ENCODE measurements at places on chromosomes 11 and 22.
A peak's percentile ranks its signal among the peaks of the same experiment; 100 is the strongest.

- no peak for DNase-seq
Measured at GRCh38 chr11:59008947-59009346, 69.7 kb downstream of the GLYATL1 start.

GRCh38 chr11:12680940-12681258 is 6.7 kb downstream of the TEAD1 start:
- DNase-seq, result no peak

DNA sequence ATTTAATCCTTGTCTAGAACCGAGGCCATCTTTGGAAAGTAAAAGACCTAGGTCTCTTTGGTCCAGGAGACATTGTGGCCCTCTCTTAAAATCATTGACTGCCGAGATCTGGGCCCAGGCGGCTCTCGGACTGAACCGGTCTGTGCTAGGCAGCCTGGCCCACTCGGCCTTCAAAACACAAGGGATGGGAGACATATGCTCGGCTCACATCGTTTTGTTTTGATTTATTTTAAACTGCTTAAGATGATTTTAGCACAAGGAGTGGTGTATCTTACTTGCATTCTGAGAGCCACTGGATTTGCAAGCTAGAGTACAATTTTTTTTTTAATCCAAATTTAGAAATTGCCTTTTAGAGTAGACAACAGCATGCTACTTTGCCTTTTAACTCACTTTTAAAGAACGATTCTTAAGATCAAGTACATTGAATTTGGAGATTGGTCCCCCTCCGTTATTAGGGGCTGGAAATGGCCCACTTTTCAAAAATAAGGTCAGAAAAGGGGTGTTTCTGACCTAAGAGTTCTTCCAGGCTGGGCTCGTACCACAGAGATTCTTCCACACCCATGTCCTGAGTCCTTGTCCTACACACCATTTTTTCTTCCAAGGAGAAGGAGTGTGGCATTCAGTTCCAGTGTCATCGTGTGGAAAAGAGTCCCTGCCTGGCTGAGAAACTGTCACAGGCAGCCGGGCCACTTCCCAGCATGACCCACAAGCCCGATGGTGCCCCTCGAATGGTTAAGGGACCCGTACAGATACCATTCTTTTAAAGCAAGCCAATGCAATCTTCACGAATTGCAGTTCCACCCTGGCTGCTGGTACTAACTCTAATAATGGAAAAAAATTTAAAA is 80.5 kb upstream of the WNT7B start:
- DNase-seq, result no peak

- peak; percentile 62 for DNase-seq
Measured at GRCh38 chr11:127003260-127003981, 2.9 kb upstream of the KIRREL3 start.

GRCh38 chr22:30636226-30637077 is 871 bp downstream of the SLC35E4 start:
- DNase-seq, result no peak

DNA sequence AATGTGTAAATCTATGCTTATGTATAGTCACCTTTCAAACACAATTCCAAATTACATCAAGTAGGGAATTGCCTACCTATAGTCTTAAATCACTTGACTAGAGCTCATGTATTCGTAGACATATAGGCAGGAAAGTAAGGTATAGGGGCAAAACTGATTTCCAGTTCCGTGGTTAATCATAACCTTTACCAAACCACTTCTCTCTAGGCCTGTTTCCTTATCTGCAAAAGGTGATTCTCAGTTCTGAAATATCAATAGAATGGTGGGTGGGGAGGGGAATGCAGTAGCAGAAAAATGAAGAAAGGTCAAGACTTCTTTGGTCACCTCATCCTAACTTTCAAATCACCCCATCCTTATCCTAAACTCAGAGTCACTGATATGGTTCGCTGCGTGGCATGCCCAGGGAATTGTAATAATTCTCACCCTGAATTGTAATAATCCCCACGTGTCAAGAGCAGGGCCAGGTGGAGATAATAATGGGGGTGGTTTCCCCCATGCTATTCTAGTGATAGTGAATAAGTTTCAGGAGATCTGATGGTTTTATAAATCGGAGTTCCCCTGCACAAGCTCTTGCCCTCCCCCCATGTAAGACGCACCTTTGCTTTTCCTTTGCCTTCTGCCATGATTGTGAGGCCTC is 1.9 kb upstream of the ANO5 start:
- no peak for DNase-seq

GRCh38 chr11:125443767-125444311 is 52.2 kb downstream of the FEZ1 start:
- DNase-seq, result no peak

DNA sequence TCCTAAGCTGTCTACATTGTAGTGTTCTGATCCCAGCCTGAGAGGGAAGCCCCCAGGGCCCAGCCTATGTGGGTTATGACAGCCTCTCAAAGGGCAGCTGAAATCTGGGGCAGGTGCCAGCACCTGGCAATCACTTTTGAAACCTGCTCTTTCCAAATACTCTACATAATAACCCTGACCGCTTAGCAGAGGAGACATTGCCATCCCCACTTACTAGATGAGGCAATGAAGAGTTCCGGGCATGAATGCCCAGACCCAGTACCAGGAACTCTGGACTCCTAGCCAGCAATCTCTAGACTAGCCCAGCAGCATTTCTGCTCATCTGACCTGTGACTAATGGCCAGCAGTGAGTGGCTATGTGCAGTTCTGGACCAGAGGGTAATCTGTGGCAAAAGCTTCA is 412.4 kb upstream of the CADM1 start:
- DNase-seq, result no peak

DNA sequence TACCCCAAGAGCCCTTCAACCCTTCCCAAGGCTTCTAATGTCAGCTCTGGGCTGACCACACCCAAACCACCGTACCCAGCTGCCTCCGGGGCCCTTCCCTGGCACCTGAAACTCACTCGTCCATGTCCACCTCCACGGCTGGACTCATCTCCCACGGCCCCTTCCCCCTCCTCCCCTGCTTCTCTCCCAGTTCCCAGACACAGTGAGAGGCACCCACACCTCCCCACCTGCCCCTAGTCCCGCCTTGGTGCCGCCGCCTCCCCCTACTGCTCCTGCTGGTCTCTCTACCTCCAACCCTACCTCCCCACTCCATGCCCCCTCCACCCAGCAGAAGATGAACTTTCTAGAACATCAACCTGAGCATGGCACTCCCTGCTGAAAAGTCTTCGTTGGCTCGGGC is 39.5 kb downstream of the ELFN2 start:
- no peak for DNase-seq

DNA sequence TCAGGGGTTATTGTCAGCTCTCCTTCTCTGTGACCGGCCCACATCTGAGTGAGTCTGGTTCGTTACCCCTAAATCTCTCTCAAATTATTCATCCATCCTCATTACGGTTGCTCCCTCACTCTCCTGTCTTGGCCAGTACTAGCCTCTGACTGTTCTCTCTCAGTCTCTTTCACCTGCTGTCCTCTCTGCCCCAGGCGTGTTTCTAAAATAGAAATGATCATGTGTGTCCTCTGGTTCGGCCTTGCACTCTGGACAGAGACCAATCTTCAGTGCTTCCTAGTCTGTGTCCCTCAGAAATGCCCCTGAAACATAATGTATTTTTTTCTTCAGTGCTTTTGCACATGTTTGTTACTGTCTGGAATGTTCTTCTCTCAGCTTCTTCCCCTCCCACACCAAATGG is 4.9 kb downstream of the PSMD13 start:
- DNase-seq, result no peak

- no peak for DNase-seq
Measured at GRCh38 chr11:100810146-100810545, 123.1 kb downstream of the ARHGAP42 start.

DNA sequence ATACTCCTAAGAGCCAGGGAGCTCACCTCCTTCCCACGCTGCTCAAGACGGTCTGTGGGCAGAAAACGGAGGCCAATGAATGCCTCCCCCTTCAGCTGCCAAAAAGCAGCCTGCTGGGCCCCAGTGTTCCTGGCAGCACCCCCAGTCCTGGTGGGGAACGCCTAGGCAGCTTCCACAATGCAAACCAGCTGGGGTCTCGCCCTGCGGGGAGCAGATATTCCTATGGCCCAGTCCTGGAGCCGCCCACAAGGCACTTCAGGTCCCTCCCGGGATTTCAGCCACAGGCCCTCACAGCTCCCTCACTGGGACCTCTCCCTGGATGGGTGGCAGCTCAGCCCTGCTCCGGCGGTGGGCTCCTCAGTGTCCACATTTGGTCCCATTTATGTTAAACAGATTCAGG is 29.2 kb downstream of the A4GALT start:
- no peak for DNase-seq

- DNase-seq, result no peak
Measured at GRCh38 chr11:62882788-62883501, 2.2 kb downstream of the SLC3A2 start.

DNA sequence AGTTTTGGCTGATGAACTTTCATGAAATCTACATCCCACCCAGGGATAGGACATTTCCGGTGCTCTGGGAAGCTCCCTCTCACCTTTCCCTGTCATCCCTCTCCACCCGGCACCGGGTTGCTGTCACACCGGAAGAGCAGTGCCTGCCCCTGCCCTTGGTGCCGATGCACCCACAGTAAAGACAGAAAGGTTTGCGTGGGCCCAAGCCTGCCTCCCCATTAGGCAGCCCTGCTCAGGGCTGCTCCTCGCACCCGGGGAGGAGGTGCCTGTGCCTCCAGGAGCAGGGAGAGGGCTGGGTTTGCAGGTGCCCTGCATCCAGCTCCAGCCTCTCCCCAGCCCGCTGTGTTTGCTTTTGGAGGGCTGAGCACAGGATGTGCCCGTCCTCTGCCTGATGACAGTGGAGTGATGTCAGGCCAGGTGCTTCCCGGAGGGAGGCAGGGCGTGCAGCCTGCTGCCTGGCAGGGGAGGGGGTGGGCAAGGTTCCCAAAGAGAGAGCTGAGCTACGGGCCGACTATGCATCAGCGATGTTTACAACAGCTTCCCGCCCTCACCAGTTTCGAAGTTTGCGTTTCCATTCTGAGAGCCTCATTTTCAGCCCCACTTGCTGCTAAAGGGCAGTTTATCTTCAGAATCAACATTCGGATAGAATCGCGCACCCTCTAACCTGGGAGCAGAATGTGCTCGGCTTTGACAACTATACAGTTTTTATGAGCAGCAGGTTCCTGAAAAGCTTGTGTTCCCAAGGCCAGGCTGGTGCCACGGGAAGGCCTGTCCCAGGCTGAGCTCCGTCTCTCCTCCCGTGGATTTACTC is 83.2 kb upstream of the CLDN5 start:
- DNase-seq, result peak; percentile 49

- DNase-seq, result no peak
Measured at GRCh38 chr11:12723421-12724300, 49.4 kb downstream of the TEAD1 start.

DNA sequence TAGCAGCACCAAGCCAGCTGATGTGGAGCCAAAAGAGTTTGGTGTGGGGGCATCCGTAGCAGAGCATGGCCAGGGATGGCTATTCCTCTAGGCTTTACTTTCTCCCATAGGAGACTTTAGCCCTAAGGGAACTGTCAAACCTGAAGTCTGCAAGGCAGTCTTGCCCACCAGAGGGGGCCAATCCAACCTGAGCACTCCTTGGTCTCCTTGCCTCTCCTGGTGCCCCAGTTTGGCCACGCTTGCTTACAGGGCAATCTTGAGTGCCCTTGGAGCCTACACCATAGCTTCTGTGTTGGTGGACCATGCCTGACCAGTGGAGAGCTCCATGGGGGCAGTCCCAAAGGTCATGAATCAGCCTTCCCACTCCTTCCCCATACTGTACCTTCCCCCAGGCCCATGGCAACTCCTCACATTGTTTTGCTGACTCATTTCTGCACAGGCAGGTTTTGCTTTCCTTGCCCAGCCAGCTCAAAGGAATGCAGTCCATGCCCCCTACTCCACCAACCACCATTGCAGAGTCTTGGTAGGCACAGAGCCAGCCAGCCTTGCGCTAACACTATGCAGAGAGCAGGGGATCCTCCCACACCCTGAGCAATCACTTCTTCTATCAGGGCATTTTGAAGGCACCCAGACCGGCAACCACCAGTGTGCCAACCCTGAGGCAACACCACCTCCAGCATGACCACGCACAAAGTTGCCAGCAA is 1421.2 kb upstream of the RAG2 start:
- DNase-seq, result no peak

DNA sequence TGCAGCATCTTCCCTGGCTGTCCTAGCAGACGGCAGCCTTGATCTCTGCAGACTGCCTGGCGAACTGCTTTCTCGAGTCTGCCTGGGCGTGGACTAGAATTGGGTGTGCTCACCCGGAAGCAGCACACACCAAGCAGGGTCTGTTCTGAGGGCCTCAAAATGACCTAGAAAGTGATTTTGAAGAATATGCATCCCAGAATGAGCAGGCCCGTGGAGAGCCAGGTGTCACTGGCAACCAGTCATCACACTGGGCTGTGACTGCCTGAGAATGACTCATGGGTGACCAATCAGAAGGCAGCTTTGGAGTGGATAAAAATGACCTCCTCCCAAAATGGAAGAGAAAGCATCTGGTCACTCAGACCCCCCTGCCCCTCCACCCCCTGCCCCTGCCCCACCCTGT is 114.9 kb upstream of the NECTIN1 start:
- DNase-seq, result no peak

GRCh38 chr11:122344215-122344614 is 228.2 kb upstream of the BLID start:
- DNase-seq, result no peak

DNA sequence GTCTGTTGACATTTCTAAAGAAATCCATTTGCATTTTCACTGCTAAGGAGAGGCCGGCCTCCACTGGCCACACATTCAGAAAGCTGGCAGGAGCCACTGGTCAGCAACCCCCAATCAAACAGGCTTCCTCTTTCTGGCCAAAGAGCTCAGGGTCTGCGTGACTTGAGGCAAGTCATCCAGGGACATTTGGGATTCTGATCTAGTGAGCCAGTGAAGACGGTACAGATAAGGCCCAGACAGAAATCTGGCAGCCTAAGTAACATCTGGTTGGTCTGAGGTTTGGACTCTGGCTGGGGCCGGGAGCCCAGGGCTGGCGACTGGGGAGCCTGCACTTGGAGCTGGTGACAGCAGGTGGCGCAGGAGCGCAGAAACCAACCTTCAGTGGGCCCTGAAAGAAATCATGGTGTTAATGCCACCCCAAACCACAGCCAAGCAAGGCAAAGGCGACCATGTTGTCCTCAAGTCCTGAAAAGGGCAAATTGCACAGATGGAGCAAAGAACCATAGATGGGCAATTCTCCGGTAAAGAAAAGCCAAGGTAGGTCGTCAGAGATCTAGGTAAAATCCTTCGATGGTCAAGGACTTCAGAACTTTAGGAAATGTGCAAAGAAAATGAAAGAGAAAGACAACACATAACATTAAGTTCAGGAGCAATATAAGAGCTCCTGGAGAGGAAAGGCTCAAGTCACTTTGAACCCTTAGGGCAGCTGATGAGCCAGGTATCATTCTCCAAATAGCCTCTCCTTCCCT is 99.4 kb upstream of the BLID start:
- no peak for DNase-seq

GRCh38 chr11:120903686-120904085 is 120.2 kb upstream of the TBCEL start:
- DNase-seq, result no peak

GRCh38 chr11:29628609-29629008 is 388.2 kb downstream of the KCNA4 start:
- no peak for DNase-seq

DNA sequence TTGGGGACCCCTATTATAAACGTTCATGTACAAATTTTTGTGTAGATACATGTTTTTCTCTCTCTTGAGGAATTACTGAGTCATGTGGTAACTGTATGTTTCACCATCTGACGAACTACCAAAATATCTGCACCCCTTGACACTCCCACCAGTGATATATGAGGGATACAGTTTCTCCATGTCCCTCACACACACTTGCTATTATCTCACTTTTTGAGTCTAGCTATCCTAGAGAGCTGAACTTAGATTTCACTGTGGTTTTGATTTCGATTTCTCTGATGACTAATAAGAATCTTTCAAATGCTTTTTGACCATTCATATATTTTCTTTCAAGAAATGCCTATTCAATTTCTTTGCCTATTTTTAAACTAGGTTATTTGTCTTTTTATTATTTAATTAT is 200.2 kb downstream of the PGR start:
- no peak for DNase-seq
